ENCODE measurements at places on chromosomes 12 and 14. TPM values are rescaled to one million over a fixed set of nuclear protein-coding genes. Genes with fewer than 3 reads are reported as not detected.

DNA sequence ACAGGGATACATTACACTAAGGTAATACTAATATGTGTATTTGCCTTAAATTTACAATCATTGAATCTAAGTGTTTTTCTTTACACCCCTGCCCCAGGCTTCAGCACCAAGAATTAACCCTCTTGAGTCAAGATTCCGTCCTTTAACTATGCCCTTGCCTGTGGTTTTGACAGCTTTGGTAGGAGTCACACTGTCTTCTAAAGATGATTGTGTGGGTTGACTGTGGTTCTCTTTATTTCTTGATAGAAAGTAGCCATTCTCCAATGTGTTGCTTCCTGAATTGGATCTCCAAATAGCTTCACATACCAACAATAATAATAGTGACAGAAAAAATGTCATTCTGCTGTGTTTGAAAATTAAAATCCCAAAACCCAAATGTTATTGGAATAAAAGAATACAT is 3.6 kb downstream of the CLEC7A start:
- no peak for DNase-seq

- no peak for DNase-seq
These were observed 55.1 kb downstream of the IFT43 start for GRCh38 chr14:76040704-76041103.

GRCh38 chr14:94171208-94171607 is 2.9 kb upstream of the PPP4R4 start:
- no peak for DNase-seq

DNA sequence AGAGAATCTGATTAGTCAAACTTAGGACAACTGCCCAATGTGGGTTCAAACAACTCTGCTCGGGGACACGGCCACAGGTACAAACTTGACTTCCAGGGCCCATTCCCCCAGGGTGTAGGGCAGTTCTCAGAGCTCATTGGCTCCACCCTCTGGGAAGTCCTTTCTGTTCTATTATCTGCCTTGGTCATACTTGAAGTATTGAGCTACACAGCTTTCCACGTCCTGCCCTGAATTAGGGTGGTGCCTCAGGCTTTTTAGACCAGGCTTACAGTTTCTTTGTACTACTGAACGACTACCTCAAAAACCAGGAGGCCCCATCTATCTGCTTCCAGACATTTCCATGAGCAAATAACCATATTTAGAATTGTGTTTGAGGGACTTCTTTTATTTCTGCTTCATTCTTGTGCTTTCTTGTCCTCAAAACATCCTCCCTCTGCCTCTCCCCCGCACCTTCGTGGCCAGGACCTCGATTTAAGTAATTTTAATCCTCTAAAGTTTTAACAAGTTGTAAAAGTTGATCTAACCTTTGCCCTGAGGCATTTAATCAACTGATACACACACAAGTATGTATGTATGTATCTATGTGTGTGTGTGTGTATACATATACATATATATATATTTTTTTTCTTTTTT is 281.7 kb upstream of the AMIGO2 start:
- DNase-seq = peak; percentile 20

- DNase-seq = no peak
These were observed 314 bp upstream of the HOTAIR start for GRCh38 chr12:53975064-53975471.

- no peak for DNase-seq
These were observed 977.7 kb upstream of the SEL1L start for GRCh38 chr14:82511399-82511798.

- DNase-seq = no peak
These were observed 13.9 kb upstream of the ATP2A2 start for GRCh38 chr12:110266980-110267620.

- DNase-seq = no peak
These were observed 76.6 kb downstream of the LRP6 start for GRCh38 chr12:12190087-12190809.

- DNase-seq = no peak
These were observed 53.6 kb downstream of the SUSD6 start for GRCh38 chr14:69664865-69665526.

DNA sequence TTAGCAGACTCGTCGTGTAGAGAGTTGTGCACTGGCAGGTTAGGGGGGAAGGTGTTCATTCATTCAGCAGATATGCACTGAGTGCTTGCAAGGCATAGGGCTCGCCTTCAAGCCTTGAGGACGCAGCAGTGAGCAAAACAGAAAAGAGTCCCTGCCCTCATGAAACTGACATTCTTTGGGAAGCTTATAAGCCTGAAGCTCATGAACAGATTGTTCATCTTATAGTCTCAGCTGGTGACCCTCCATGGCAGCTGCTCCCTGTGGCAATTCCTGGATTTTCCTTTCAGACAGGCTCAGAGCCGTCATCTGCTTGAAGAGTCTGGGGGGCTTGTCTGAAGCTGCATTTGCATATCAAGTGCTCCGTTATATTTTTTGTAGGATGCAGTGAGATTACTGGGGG is 148.4 kb downstream of the PRKCH start:
- DNase-seq = peak; percentile 38

- peak; percentile 68 for DNase-seq
These were observed 43.6 kb upstream of the ANO2 start for GRCh38 chr12:5988659-5989116.

DNA sequence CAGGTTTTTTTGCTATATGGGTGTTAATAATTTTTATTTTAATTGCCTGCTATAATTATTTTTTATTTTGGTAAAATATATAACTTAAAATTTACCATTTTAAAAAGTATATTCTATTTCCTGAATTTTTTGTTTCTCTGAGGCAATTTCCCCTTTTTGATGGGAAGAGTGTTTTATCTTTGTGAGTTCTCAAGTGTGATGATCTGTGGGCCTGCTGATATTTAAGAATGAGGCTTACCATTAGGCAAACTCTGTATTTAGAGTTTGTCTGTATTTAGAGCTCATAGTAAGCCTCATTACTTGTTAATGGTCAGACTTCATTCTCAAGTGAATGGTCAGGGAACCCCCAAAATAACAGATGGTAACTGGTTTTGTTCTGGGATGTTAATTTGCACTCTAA is 48.0 kb downstream of the WNK1 start:
- no peak for DNase-seq

DNA sequence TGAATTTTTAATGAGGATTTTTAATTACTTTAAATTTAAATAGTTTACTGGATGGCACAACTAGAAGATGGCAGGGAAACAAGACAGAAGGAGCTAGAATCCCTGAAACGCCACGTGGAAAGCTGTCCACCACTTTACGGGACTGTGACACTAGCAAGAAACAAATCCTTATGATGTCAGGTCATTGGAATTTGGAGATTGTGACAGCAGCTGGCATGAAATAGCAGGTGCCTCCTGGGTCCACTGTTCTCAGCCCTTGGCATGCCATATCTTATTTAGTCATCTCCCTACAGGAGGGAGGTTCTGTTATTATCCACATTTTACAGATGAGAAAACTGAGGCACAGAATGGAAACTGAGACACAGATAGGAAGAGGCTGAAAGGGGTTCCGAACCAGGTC is 113.8 kb downstream of the BCL11B start:
- DNase-seq = no peak

DNA sequence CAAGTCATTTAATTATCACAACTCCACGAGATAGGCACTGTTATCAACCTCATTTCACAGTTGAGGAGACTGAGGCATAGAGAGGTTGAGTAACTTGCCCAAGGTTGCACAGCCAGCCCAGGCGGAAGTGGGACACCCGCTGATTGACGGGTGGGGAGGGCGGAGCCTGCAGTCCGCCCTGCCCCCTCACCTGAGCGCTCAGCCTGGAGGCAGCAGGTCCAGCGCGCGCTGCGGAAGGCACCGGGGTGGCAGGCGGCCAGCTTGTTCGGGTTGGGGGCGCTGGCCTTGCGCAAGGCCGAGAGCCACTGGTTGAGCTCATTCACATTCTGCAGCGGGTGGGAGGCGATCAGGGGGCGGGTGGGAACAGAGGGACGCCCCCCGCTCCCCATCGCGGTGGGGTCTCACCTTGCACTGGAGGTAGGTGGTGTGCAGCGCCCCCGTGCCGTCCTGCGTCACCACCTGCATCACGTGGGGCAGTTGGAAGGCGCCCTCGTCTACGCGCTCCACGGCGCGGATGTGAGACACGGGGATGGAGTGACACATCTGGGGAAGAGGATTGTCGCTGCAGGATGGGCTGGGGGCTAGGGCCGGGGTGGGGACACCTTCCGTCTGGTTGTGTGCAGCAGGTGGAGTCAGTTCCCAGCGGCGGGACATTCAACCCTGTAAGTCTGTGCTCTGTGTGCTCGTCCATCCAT is 31.7 kb downstream of the RASAL1 start:
- DNase-seq = peak; percentile 60

DNA sequence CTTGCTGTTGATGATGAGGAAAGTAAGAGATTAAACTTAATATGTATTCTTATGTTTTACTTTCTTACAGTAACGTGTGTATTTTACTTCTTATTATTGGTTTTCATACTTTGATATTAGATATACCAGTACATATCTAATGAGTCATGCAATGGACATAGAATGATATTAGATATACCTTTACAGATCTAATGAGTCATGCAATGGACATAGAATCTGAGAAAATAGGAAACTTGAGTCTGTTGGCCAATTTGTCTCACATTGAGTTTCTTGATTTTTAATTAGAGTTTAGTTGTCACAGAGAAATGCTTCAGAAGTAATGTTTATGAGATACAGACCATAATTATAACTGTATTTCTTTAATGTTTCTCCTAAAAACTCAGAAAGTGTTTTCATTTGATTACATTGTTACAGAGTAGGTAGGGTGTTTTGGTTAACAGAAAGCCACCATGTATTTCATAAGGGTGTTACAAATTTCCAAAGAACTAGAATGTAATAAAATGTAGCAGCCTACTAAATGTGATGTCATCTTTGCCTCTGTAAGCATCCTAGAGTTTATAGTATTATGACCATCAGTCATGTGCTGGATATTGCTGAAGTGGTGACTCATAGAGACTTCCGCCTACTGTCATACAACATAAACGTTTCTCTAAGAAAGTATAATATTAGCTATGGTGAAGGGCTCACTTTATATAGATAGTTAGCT is 3.0 kb downstream of the GAS2L3 start:
- no peak for DNase-seq

DNA sequence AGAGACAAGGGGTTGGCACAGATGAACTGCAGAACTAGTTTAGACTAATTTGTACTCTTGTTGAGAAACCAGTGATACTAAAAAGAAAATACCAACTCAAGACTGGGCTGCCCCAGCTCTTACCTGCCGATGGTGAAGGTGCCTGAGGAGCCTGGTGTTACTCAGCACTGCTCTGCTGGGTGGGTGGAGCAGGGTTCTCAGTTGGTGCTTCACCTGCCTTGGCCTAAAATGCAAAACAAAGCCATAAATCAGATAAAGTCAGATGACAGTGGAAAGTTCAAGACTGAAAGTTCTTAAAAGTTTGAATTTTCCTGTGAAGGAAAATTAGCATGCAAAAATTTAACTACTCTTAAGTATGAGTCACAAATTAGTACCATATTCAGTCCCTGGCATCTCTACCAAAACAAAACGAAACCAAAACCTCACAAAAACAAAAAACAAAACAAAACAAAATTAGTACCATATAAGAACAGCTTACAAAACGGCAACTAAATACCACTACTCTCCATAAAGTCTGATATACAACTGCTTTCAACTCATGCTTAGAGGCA is 21.9 kb downstream of the YBX3 start:
- no peak for DNase-seq

- no peak for DNase-seq
These were observed 59.2 kb upstream of the RTRAF start for GRCh38 chr14:51929910-51930682.

- DNase-seq = no peak
These were observed 56.9 kb downstream of the BICD1 start for GRCh38 chr12:32163596-32163995.

DNA sequence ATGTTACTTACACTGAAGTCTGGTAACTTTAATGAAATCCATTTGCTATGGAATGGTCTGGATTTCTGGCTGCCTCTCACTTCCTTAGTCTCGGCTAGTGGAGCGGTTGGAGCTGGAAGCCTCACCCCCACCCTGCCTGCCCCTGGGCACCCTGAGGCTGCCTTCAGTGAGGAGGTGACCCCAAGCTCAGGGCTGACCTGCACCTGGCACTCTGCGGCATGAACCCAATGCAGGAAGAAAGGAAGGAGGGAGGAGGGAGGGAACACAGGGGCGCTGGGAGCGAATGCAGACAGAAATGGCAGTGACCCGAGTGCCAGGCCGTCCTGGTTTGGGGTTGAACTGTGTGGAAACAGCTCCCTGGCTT is 353.1 kb downstream of the TMEM121 start:
- no peak for DNase-seq

DNA sequence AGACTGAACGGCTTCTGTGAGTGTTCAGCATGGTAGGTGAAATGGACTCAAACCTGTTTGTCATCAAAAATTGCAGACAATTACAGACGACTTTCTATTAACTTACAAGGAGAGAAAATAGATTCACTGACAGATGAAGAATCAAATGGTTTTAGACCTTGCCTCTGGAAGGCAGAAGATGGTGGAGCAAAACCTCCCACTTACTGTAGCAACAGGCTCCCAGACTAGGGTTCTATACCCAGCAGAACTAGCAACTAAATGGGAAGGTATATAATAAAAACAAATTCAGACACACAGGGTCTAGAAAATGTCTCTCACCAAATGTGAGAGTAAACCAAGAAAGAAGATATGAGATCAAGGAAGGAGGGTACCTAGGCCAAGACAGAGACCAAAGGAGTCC is 36.8 kb downstream of the RNF34 start:
- DNase-seq = no peak

DNA sequence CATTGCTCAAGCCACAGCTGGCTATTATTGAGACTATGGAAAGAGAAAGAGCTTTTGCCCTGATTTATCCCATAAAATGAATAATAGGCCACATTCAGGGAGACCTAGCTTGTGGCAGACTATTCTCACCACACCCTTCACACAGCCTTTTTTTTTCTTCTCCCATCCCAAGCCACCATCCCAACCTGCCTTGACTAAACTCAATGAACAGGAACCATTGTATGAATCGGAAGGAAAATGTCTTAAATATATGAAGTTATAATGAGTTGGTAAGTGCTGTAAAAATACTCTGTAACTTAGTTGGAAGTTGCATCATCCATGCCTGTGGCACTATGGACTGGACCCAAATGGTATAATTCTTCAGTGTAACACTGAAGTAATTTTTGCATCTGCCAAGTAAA is 338.4 kb downstream of the RAD51B start:
- no peak for DNase-seq

DNA sequence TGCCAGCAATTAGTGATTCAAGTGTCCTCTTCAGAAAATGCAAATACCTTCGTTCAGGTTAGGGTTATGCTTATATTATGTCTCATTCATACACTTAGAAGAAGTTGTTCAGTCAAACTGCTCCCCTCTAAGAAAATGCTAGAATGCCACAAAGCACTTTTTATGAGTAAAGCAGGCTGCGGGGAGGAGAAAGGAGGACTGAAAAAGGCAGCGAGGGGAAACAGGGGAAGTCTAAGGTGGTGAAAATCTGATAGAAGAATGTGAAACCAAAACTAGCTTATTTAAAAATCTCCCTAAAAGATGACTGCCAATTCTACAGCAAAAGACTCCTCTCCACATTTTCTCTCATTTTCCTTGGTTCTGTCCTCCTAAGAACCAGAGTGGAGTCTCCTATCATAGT is 70.1 kb downstream of the PRKD1 start:
- DNase-seq = no peak

- DNase-seq = no peak
These were observed 111.9 kb downstream of the LRRK2 start for GRCh38 chr12:40336573-40337199.

GRCh38 chr14:51482102-51482501 is 169.6 kb upstream of the FRMD6 start:
- DNase-seq = no peak

SLC38A6 gene
- 8.3 TPM for total RNA-seq

CCDC38 gene
- total RNA-seq = not detected

TMTC1 gene
- total RNA-seq = not detected

BAZ1A gene
- total RNA-seq = 48.8 TPM

WNT5B gene
- not detected for total RNA-seq

FSCB gene
- not detected for total RNA-seq

RHEBL1 gene
- 5.6 TPM for total RNA-seq

ACRBP gene
- total RNA-seq = 1.2 TPM
